T-cell (primary cell): ENCODE measurements at places on chromosomes 7 and 10.

- no peak for DNase-seq
These were observed 30.7 kb downstream of the JCAD start for GRCh38 chr10:30028738-30029030.

DNA sequence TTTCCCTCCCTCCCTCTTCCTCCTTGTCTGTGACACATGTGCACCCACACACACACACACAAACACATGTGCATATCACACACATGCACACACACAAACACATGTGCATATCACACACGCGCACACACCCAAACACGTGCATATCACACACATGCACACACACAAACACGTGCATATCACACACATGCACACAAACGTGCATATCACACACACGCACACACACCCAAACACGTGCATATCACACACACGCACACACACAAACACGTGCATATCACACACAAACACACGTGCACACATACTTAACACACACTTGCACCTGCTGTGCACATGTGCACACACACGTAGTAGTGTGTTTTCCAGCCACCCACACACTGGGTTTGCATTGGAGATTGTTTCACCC, 29.4 kb upstream of the KNDC1 start:
- DNase-seq = no peak

DNA sequence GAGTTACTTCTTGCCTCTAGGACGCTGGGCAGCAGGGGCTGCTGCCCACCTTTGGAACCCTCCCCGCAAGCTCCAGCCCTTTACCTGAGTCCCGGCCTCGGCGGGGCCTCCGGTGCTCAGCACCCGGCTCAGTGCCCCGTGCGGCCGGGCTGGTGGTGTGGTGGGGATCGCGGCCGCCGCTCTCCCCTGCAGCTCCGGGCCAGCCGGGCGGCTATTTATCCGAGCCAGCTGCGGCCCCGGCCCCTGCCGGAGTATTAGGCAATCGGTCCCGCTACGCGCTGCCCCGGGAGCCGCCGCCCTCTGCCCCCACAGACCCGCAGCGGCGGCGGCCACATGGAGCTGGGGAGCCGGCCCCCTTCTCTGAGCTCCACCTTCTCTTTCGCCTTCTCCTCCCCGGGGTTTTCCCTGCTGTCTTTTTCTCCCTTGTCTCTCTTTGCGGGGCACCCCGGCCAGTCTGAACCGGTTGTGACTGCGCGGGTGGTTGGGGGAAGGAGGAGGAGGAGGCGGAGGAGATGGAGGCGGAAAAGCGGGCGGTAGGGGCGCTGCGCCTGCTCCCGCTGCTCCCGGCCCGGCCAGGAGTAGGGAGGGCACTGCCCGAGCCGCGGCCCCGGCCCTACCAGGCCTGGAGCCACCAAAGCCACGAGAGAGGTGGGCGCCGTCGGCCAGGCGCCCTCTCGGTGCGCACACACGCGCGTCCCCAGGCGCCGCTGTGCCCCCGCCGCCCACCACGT, at the start of gene SLC16A9:
Gene SLC16A9, minus strand, starts transcription at position 456 of the 731 bp plus-strand sequence. CDS start 25,559 bp downstream, outside the sequence.
- DNase-seq = no peak

GRCh38 chr10:69049566-69049961, 38.3 kb upstream of the SRGN start:
- no peak for DNase-seq

DNA sequence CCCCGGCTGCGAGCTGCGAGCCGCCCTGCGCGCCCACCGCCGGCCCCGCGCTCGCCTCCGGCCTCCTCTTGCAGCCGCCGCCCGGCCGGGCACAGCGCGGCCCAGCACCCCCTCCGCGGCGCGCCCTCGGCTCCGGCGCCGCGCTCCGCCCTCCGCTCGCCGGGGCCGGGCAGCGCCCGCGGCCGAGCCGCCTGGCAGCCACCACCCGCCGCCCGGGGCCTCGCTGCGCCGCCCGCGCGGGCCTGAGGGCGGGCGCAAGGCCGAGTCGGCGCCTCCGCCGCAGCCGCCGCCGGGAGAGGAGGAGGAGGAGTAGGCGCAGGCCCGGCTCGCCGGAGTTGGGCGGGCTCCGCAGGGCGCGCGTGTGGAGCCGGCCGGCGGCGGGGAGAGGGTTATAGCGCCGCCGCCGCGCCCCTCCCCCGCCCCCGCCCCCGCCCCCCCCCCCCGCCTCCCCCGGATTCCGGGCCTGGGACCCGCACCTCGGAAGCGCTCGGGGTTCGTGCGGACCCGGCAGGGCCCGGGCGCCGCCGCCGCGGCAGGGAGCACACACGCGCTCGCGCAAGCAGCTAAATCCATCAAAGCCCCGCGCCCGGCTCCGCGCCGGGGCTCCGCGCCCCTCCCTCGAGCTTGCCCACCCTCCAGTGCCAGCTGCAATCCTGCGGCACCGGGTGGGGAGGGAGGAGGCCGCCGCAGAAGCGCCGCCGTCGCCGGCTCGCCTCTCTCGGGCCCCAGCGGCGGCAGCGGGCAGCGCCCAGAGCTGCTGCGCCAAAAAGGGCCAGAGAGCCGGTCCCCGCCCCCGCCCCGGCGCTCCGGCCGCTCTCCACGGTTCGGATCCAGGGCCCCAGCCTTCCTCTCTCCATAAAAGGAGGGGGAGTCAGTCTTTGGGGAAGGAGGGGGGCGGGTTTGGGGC, at the start of gene PDGFA:
Gene PDGFA, minus strand, starts transcription at position 363 of the 907 bp plus-strand sequence. CDS start 845 bp downstream, outside the sequence.
- DNase-seq = no peak

DNA sequence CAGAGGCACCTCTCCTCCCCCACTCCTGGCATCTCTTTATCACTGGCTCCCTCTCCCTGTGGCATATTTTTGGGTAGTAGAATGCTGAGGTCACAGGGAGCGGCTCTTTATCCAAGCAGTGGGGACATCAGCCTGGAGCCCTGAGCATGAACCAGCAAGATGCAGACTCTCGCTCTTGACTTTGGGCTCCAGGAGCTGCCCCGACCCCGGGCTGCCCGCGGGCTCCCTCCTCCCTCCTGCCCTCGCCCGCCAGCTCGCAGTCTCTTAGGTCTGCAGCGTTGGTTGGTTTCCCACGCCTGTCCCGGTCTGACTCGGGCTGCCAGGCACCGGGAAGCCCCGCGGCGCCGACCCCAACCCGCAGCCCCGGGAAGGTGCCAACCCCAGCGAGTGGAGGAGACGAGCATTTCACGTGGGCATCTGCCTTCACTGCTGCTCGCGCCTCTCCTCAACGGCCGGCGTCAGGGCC, 1.3 kb downstream of the INSYN2A start:
- no peak for DNase-seq

DNA sequence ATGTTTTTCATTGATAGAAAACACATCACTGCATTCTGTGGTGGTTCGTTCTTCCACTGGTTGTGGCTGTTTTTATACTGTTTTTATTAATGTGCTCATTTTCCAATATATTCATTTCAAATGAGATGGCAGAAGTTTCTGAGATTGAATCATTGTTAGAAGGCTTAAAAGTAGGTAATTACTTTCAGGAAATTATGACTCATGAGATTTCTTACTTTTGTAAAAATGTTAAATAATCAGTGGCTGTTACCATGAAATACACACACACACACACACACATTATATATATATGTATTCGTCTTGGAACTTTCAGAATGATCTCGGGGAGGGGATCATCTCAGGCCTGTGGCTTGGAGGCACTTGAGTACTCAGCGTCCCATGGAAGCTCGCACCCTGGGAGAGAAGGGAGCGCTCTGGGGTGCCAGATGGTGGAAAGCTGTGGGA, 66.1 kb downstream of the ZMYND11 start:
- no peak for DNase-seq

DNA sequence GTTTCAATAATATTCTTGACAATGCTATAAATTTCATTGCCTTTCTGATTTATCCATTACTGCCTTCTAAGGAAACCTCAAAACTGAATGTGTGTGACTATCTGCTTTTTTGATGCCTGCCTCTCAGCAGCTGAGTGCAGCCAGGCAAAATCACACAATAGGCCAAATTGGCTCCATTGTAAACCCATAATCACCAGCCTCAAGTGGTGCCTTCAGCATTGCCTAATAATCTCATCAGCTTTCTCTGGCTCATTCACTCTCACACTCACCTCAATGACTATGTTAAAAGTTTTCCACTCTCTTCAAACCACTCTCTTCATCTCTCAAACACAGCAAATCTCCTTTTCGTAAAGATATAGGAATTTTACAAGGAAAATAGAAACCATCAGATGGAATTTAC, 182.5 kb upstream of the COL1A2 start:
- DNase-seq = no peak

GRCh38 chr10:94963901-94964300, 25.4 kb downstream of the CYP2C9 start:
- DNase-seq = no peak

DNA sequence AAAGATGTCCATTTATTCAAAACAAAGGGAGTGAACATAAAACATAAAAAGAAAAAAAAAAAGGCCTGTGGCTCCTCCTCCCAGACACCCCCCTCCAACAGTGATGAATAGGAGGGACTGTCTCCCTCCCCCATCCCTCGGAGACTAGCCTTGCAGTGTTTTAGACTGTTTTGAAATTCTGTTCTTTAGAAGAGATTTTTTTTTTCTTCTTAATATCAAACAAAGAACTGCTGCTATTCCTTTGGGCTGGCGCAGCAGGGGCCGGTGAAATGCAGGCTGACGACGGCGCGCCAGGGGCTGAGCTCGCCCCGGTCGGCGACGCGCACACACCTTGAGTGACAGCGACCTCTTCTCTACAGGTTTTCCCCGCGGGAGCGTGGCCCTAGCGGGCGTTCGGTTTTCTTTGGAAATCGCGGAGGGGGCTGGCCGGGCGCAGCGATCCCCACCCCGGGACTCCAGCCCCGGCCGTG, at the start of gene LANCL2:
Gene LANCL2, plus strand, starts transcription at position 133 of the 470 bp plus-strand sequence. CDS start 689 bp downstream, outside the sequence.
- no peak for DNase-seq

DNA sequence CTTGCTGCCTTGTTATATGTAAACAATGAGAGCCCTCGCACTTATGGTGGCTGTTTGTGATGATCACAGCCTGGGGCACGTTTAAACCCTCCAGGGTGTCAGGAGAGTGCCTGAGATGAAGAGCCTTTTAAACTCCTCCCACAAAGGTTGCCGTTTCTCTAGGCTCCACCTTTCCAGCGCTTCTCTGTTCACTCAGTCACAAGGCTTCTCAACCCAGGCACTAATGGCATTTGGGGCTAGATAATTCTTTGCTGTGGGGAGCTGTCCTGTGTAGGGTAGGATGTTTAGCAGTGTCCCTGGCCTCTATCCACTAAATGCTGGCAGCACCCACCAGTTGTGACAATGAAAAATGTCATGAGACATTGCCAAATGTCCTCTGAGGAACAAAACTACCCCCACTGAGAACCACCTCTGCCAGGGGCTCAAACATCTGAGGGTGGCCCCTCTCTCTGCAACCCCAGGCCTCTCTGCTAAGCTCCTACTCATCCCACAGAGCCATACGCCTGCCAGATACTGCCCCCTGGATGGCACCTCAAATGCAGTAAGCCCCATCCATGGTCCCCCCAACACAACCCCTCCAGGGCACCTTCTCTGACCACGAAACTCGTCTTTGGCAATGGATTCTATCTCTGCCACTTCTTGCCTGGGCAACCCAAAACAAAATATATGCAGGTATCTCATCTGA, 144.3 kb upstream of the ZMIZ1 start:
- DNase-seq = no peak

DNA sequence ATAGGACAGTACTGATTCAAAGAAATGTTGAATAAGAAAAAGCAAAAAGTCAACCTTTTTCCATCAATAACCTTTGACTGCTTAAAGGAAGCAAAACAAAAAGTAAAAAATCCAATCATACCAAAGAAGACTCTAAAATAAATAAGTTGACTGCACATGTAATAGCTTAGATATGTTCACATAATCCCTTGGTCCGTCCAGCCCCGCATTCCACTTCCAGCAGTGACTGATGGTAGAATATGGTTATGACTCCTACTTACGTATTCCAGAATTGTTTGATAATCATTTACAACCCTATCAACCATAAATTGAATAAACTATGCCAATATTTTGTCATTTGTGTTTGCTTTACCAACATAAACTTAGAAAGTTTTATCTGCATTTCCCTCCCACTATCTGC, 77.9 kb downstream of the CTNNA3 start:
- no peak for DNase-seq

DNA sequence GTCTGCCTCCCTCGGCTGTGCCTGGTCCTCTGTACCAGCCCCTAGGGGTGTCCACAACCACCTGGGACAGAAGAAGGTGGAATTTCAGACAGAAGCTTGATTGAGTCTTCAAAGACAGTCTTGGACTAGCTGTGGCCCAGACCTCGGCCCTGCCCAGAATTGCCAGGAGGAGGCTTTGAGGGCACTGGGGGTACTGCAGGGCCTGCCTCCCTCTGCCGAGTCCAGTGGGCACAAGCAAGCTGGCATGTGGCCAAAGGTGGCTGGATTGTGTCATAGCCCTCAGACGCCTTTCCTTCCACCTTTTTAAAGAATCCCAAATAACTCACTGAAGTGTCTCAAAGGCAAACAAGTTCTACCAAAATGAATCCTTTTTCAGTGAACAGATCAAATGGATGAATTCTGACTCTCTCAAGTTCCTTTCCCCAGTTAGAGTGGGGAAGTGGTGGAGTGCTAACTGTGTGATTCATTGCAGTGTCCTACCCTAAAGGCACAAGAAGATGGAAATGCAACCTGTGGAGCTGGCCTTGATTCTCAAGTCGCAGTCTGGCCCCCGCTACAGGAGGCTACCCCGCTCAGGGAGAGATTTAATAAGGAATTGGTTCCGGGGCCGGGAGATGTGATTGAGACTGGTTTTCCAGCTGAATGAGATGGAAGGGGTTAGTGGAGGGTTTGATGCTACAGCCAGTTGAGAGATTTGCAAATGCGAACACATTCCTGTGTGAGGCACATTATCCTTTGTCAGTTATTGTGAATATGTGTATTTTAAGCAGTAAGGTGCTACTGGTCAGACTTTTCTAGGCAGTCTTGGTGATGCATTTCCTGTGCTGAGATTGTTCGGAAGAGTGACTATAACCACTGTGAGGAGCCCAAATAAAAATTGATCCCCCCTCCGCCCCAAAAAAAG, 28.8 kb upstream of the SLC26A4 start:
- DNase-seq = no peak

DNA sequence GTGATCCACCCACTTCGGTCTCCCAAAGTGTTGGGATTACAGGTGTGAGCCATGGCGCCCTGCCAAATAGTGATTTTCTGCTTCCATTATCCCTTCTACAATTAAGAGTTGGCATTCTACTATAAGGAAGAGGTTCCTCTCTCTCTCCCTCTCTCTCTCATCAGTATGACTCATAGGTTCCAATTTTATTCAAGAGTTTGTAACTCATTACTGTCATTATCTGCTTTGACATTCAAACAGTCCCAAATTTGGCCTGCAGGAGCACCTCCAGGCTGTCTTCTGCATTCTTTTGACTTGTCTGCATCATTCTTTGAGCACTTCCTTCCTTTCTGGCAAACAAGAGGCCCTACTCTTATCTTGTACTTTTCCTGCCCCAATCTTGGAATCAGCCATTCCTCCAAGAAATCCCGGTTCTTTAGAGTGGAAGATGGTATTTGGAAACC, 33.2 kb upstream of the CALU start:
- no peak for DNase-seq

GRCh38 chr10:93915598-93915997, 21.8 kb downstream of the SLC35G1 start:
- DNase-seq = no peak

GRCh38 chr10:124354411-124355382, 64.0 kb downstream of the OAT start:
- DNase-seq = no peak

- DNase-seq = no peak
These were observed 17.1 kb upstream of the MACROH2A2 start for GRCh38 chr10:70035531-70035930.
